ENCODE measurements at places on chromosomes 5 and 9.

DNA sequence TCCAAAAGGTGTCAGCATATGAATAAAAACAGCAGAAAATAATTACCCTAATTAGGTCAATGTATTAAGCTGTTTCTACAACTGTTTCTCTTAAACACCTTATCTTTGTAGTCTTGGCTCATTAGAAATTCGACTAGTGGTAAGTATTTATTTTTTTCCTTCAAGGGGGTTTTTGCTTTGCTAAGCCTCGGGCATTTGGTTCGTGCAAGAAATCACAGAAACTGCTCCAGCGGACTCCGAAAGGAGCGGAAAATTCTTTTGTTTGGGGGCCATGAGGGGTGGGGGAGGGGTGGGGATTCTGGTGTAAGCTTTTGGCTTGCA is 757 bp downstream of the ZBED3 start:
- no peak for DNase-seq

GRCh38 chr9:9791611-9792010 is 821.2 kb downstream of the PTPRD start:
- peak; percentile 0 for DNase-seq

DNA sequence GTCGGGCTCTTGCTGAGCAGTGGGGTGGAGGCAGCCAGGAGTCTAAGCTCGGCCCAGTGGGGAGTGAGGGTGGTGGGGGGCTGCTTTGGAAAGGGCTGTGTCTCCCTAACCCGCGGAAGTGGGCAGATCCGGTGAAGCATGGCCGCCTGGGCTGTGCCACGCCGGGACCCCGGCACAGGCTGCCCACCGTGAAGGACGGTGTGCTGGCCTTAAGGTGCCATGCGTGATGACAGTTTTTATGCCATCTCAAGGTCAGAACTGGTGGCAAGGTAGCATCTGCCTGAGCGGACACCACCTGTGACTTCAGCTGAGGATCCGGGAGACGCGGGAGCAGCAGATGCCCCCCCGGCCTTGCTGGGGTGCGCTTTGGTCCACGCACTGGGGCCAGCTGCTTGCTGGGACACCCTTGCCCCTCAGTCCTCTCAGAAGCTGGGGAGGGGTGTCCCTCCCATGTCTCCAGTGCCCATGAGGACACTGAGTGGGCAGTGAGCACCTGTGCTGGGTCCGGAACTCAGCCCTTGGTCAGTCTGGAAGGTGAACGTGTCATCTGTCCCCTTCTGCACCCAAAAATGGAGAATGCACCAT is 53.9 kb downstream of the AHRR start:
- DNase-seq = no peak

GRCh38 chr9:99725852-99726251 is 95.8 kb upstream of the NR4A3 start:
- DNase-seq = no peak

GRCh38 chr9:84556556-84556955 is 113.0 kb upstream of the NTRK2 start:
- DNase-seq = no peak

- no peak for DNase-seq
These were observed 32.1 kb upstream of the CLINT1 start for GRCh38 chr5:157890836-157891597.

GRCh38 chr5:68494771-68495170 is 279.2 kb downstream of the PIK3R1 start:
- no peak for DNase-seq

DNA sequence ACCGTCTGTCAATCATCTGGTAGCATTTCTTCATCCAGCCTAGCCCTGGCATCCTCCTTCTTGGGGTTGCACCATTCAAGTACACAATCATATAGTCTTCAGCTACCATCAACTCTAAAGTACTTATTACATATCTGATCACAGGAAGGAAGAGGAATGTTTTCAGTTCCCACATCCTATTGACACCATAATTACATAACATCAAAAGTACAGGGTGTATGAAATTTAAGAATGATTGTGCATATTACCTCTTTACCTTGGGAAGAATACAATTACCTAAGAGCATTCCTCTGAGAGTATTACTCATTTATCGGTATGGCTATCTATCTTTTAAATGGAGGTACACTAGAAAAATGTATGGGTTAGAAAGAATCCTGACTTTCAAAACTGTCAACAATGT is 126.8 kb upstream of the PCA3 start:
- DNase-seq = no peak

DNA sequence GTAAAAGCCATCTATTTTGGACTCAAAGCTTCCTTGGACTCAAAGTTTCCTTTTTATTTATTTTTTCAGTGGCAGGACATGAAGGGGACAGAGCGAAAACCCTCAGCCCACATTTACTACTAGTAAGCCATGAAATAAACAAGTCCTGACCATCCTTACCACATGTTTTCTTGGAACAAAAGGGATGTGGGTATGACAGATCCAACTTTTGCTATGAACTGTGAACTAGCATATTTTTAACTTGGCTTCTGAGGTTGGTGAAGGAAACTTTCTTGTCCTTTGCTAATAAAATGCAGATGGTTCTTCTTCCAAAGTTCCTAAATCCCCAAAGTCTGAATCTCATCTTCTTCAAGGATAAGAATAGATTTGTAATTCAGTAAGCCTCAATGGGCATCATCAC is 122.7 kb upstream of the TNC start:
- no peak for DNase-seq

DNA sequence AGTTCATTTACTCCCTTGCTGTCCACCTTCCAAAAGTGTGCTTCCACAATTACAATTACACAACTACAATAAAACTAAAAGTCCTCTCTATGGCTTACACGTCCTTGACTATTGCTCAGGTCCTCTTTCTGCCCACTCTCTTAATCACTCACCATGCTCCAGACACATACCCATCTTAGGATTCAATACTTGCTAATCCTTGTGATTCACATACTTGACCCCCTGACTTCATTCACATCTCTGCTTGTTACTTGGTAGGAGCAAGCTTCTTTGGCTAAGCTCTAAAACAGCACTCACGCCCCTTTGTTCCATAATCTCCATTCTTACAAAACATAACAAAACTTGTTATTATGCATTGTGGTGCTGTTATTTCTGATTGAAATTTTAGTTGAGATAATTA is 215.8 kb downstream of the EDIL3 start:
- DNase-seq = no peak

DNA sequence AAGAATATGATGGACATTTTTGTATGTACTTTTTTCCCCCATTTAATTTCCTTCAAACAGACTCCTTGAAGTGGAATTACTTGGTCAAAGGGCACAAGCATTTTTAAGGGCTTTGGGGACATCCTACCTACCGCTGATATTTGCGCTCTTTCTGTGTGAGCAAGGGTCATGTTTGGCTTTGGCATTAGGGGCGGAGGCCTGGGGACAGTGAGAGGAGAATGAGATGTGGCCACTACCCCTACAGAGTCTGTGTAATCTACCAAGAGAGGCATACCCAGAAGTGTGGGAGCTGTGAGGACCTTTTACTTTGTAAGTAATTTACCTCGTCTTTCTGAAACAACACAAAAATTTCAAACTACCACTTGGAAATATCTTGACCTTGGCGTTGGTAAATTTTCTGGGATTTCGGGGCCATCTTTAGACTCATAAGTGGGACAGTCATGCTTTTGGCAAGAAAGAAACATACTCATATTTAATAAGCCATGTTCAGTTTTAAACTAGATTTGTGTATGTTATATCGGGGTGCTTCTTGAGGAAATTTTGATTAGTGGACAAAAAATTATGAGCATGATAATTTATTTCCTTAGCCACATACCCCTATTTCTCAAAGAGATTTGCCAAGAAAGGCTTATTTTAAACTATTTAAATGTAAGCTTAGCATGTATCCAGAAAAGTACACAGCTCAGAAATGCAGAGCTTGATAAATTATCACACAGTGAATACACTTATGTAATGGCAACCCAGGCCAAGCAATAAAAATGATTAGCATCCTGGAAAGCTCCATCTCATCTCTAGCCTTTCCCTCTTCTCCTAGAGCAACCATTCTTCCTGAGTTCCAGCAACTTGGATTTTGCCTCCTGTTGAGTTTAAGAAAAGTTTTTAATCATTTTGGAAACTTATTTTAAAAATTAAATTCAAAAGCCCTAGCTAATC is 63.6 kb downstream of the ARHGAP26 start:
- no peak for DNase-seq

- peak; percentile 48 for DNase-seq
These were observed 616.2 kb downstream of the DNAH5 start for GRCh38 chr5:13328316-13328715.

DNA sequence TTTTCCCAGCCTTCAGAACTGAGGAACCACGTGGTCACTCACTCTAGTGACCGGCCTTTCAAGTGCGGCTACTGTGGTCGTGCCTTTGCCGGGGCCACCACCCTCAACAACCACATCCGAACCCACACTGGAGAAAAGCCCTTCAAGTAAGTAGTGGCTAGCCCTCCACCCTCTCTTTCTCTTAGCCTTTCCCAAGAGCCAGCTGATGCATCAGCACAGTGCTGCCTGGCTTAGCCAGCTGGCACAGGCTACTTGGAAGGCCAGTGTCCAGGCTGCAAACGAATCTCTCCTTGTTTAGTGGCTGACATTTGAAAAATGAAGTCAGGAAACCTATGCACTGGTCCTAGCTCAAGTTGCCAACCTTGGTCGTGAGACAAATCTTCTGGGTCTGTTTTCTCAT is 91.1 kb downstream of the PRDM6 start:
- no peak for DNase-seq
